Iris pigment epithelial cell (primary cell): ENCODE measurements at places on chromosomes 4 and X.

GRCh38 chrX:40008791-40009461, 88.8 kb downstream of the BCOR start:
- peak; percentile 20 for DNase-seq

DNA sequence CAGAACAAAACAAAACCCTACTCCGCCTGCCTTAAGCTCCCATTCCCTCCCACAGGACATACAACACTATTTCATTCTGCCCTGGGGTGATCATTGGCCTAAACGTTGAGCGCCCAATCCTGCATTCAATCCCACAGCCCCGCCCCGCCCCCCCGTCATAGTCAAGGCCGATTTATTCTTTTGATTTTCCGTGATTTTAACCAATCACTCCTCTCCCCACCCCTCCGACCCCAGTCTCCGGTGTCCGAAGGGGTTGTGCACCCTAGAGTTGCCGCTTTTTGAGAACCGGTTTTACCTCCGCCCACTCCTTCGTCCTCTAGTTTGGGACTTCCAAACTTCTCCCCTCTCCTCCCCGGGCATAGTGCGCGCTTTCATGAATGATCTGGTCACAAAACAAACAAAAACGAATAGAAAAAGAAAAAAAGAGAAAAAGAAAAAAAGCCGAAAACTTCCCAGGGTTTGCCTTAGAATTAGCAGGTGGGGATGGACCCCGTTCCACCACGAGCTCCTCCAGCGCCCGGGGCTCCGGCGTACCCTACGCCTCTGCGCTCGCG, 446 bp upstream of the UBE2A start:
- DNase-seq = peak; percentile 60

- peak; percentile 78 for DNase-seq
Observed at GRCh38 chrX:110123331-110123782, 120.4 kb downstream of the TMEM164 start.

GRCh38 chr4:17770845-17771244, 10.6 kb downstream of the FAM184B start:
- DNase-seq = no peak

- DNase-seq = no peak
Observed at GRCh38 chr4:110310795-110311194, 112.4 kb upstream of the ELOVL6 start.

DNA sequence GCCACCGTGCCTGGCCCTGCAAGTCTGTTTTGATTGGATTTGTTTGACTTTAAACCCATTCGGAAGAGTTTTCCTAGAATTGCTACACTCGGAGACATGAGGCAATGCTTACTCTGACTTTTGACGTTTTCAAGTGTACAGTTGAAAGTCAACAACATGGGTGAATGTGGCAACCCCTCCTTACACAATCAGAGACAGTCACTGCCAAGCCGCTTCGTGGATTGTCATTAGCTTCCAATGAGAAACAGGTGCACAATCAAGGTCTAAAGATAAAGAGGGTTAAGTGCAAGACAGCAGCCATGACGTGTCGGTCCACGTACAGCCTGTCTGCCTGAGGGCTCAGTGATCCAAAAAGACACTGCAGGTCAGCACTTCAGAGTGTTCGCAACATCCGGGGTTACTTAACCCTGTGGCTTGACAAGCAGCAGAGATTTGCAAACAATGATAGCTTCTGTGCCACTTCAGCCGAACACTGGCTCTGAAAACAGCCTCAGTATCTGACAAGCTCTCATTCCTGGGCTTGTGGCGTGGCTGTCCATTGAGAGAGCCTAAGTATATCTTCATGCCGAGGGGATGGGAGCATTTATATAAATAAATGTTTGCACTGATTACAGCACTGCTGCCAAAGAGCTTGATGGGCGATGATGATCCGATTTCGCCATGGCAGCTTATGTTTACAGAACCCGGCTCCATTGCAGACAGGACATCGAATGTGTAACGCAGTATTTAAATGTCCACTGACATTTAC, 180.0 kb downstream of the DHRSX start:
- peak; percentile 89 for DNase-seq

DNA sequence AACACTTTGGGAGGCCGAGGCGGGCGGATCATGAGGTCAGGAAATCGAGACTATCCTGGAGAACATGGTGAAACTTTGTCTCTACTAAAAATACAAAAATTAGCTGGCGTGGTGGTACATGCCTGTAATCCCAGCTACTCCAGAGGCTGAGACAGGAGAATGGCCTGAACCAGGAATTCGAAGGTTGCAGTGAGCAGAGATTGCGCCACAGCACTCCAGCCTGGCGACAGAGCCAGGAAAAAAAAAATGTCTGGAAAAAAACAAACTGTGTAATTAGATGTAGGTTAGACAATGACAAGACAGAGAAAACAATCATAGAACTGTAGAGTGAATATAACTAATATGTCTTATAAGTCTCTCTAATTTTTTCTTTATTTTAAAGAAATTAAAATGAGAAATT, 1002.5 kb upstream of the LCORL start:
- DNase-seq = no peak

- peak; percentile 62 for DNase-seq
Observed at GRCh38 chr4:145755802-145756201, 75.9 kb downstream of the C4orf51 start.

- DNase-seq = peak; percentile 14
Observed at GRCh38 chr4:147102596-147102995, 156.9 kb upstream of the TTC29 start.

GRCh38 chr4:8607603-8608481, 15.3 kb downstream of the CPZ start:
- DNase-seq = no peak

- no peak for DNase-seq
Observed at GRCh38 chr4:94285666-94286065, 57.0 kb downstream of the HPGDS start.

DNA sequence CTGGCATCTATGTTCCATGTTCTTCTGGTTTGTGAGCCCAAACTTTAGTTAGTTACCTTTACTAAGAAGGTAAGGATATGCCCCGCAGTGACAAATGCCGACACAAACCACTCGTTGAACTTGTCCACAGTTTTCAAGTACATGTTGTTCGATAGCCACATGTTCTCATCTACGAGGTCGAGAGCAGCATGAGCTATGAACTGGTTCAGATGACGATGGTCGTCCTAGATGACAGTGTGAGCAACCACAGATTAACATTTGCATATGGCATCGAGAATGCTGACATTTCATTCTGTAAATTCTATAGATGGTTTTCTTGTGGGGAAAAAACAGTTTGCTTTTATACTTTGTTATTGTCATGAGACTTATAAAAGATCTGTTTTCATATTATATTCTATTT, 18.0 kb downstream of the TRAPPC2 start:
- DNase-seq = no peak

GRCh38 chrX:31500921-31501320, 429.1 kb upstream of the FTHL17 start:
- peak; percentile 55 for DNase-seq

GRCh38 chr4:139898293-139898692, 232.7 kb downstream of the MGST2 start:
- DNase-seq = no peak

DNA sequence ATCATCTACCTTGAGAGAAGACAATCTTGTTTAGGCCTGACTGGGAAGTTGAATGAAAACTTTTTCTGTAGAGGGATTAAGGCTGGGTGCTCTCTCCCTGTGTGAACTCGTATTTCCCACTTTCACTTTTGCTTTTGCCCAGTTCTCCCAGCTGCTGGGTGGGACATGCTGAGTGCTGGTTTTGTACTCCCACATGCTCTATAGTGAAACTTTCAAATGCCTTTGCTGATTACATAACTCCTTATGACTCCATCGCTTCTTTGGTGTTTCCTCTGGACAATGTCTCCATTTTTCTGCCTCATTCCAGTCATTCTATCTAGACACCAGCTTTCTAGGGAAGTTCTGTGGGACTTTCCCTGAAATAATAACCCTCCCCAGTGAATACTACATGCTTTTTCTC, 100.5 kb downstream of the CLNK start:
- DNase-seq = peak; percentile 93

GRCh38 chr4:81504112-81505003, 32.7 kb upstream of the RASGEF1B start:
- no peak for DNase-seq

DNA sequence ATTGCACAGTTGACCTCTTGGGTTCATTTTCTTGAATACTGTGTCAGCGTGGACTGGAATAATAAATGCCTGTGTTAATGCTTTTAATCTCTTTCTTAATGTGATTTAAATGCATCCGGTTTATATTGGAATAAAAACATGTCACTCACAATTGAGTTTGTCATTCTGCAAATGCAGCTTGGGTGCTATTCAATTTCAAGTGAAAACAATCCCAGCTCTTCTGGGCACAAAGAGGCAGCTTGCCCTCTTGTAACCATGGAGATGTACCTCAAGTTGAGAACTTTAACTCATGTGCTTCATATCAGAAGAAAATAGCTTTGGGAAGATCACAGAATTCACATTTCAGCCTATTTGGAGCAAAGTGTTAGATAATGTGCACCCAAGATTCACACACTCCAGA, 355.7 kb upstream of the GNPDA2 start:
- DNase-seq = no peak

DNA sequence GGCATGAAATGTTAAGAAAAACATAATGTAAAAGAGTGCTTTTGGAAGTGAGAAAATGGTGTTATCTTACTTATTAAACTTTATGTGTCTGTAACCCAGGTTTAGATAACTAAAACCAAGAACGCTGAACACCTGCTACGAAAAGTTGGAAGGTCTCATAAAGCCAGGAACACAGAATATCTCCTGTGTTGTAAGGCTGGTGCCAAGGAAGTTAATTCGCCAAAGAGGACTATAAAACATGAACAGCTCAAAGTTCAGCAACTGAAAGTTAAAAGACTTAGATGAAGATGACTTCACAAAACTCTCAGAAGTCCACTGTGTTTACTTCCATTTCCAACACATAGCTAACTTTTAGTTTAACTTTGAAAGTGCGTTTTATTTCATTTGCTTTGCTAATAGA, 54.3 kb downstream of the GPRIN3 start:
- no peak for DNase-seq
